ENCODE measurements at places on chromosomes 3 and 15.

DNA sequence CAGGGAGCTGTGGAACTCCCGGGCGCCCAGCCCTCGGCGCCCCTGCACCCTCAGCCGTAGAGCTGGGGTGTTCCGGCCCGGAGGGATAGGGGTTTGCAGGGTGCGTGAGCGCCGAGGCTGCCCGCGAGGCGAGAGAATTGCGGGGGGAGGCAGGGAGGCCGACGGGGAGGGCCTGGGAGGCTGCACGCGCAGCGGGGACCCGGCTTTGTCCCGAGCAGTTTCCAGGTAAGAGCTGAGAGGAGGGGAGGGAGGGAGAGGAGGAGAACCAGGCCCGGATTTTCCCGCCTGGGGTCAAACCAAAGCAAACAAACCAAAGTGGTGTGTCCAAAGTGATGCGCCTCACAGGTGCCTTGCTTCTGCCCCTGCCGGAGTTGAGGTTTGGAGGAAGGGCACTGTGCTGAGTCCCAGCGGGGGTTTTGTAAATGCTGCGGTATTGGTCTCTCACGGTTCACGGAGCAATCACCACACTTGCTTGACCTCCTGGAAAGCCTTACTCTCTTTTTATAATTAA lies 146.4 kb downstream of the TJP1 start:
- DNase-seq, result no peak

GRCh38 chr15:61994216-61994615 lies 66.0 kb downstream of the VPS13C start:
- peak; percentile 65 for DNase-seq

DNA sequence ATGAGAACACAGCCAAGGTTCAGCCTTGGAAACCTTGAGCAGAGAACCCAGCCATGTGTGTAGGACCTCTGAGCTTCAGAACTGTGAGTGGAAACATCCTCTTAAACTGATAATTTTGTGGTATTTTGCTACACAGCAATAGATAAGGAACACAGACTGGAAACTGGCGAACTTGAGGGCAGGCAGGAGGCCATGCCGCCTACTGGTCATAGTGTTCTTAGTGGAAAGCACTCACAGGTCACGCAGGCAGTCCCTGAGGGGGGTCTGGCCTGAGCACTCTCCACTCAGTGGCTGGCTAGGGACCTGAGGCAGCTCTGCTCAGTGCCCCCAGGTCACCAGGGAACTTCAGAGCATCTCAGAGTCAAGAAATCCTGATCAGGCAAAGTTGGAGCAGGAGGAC lies 9.7 kb upstream of the XIRP1 start:
- DNase-seq, result no peak

DNA sequence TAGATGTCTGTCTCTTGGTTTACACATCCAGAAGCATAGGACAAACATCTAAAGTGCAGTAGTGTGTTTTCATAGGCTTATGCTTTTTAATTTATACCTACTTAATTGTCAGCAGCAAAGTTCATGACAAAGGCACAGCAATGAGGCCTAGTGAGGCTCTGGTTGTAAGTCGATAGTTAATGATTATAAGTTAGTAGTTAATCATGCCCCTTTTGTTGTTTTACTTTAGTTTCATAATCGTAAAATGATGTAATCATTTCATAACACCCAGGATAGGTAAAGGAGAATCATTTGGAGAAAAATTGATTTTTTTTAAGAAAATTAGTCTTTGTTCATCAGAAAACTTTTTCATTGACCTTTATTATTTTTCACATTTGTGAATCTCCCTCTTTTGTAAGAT lies 351.9 kb downstream of the LSAMP start:
- no peak for DNase-seq

DNA sequence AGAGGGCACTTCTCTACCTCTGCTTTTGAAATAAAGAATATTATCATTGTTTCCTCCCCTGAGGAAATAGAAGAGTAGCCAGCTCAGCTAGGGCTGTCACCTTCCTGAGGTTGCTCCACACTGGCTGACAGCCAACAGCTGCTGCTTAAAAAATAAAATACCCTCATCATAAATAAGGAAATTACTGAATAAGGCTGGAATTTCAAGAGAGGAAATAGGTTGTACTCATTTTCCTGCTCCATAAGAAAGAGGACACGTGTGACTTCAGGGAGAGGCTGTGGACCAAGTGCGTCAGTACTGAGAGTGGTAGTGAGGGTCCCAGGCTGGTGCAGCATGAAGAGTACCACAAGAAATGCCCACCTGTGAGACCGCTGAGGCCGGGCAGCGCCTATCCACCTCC lies 8.1 kb upstream of the C2CD4B start:
- no peak for DNase-seq

DNA sequence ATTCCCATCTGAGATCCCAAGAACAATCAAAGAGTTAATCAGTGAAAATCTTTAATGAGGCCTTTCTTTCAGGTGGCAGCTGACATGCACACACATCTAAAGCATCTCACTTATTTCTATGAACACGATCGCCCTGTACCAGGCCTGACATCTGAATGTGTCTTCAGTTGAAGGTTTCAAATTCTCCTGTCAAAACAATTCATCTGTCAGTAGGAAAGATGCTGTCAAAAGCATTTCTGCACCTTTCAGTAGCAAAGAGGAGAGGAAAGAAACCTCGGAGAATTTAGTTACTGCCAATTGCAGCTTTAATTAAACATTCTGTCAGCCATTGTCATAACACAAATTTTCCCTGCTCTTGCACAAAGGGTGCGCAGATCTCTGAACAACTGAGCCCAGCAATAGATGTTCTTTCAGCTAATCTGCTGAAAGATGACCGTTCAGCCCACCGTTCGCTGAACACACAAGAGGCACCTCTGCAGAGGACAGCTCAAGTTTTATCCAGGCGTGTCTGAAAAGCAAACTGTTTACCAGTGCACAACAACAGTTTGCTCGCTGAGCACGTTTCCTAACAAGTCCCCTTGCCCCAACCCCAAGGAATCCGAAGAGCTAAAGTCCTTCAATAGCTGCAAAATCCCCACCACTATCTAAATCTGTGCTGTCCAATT lies 34.1 kb downstream of the LRIG1 start:
- DNase-seq, result no peak

- no peak for DNase-seq
Measured at GRCh38 chr3:30073622-30074021, 532.8 kb upstream of the TGFBR2 start.

DNA sequence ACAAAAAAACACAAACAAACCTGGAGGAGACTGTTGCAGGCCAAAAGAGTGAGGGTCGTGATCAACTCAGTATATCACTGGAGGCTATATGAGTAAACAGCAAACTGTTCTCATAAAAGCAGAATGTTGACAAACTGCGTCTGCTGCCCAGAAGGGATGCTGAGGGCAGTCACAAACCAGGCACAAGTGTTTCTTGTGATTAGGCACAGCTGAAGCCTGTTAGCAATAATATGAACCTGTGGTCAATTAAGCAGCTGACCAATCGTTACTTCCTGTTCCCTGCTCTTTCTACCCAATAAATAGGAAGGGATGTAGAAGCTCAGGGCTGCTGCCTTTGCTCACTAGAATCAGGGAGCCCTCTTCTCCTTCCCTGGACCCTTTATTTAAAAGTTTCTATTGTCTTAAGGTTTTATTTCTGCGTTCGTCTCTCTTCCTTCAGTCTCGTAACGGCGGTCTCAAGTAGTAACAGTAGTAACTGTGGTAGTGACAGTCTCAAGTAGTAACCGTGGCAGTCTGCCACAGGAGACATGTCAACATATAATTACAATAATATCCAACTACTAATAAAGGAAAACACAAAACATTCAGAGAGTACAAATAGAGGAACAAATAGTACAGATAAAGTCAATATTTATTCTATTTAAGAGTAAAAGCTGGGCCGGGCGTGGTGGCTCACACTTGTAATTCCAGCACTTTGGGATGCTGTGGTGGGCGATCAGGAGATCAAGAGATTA lies 698.4 kb upstream of the CCDC54 start:
- no peak for DNase-seq

- DNase-seq, result no peak
Measured at GRCh38 chr3:128524374-128525299, 31.6 kb upstream of the GATA2 start.

GRCh38 chr15:80568298-80568697 lies 126.8 kb upstream of the ABHD17C start:
- DNase-seq, result no peak

GRCh38 chr3:37872413-37873160 lies 10.9 kb downstream of the CTDSPL start:
- no peak for DNase-seq
